Fibroblast of the aortic adventitia (primary cell): ENCODE measurements at places on chromosomes 1 and 21.
A peak's percentile ranks its signal among the peaks of the same experiment; 100 is the strongest.

DNA sequence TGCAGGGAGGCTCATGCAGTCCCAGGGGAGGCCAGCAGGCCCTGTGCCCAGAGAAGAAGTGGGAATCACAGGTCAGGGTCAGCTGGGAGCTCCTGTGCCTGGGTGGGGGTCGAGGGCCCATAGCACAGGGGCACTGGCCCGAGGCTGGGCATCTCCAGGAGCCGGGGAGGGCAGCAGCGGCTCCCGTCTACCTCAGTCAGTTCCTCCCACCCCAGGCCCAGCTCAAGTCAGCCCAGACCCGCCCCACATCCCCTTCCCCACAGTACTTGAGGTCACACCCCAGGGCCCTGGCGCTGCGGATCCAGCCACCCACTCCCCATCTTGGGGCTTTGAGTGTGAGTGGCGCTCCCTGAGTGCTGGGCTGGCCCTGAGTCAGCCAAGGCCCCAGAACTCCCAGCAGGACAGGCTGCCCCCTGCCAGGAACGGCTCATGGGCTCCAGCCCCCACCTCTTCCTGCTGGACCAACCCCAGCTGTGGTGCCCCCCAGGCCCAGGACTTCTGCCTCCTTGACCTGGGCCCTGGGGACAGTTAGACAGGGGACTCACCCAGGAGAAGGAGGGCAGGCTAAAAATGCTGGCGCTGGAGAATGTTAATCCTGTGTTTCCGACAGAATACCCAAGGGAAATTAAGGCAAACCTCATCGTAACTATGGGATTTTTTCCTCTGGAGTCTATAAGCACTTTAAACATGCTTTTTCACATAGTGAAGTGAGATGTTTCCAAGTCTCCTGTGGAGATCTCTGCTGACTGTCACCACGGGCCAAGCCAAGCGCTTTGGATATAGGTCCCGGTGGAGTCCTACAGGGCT, 68.8 kb upstream of the COL6A1 start:
- no peak for DNase-seq

- DNase-seq, result no peak
These were observed 89.6 kb downstream of the AK5 start for GRCh38 chr1:77371396-77371795.

- DNase-seq, result no peak
These were observed 3.2 kb downstream of the MECR start for GRCh38 chr1:29227511-29227910.

GRCh38 chr1:149927563-149928400, at the start of gene SF3B4:
TSS of gene SF3B4 (minus strand) at chr1:149927803. CDS start at chr1:149927759, 44 bp downstream.
- peak; percentile 87 for DNase-seq

DNA sequence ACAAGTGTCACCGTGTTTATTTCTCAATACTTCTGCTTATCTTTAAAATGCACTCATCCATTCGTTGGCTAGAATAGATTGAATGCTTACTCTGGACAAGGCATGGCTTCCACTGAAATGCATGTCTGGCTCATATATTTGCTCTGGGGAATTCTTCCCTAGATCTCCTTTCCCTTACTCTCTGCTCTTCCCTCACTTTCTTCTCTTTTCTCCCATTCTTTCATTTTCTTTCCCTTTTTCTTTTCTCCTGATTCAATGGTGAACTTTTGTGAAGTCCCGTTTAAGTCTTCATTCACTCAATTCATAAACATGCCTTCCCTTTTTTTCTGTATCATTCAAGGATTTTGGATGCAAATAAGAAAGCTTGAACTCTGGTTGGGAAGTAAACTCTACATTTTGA, 234.5 kb downstream of the DYRK1A start:
- no peak for DNase-seq

GRCh38 chr1:107879346-107879745, 85.6 kb downstream of the VAV3 start:
- DNase-seq, result peak; percentile 55

- peak; percentile 95 for DNase-seq
These were observed 94.4 kb downstream of the COLGALT2 start for GRCh38 chr1:183942933-183943693.

DNA sequence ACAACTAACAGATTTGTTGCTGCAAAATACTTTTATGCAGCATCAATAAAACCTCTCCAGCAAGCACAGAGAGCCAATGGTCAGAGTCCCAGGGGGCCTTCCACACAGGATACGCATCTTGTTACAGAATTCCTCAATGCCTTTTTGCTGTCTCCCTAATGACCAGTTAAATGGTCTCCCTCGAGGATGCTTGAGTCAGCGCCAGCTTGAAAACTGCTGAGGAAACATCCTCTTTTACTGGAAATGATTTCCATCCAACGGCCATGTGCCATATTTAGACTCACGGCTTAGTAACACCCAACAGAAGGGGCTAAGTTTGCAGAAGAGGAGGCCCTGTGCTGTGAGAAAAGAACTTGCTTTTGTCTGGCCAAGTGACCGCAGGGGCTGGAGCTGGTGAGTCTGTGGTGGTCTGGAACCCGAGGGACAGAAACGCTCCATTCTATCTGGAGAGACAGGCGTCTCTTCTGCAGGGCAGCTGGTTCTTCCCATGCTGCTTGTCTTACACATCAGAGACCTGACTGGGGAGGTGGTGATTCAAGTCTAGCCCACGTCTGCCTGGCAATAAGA, 496.4 kb downstream of the SETD4 start:
- peak; percentile 99 for DNase-seq

- no peak for DNase-seq
These were observed 360.4 kb upstream of the NR5A2 start for GRCh38 chr1:199667089-199667488.

GRCh38 chr1:52364235-52364839, 1.7 kb downstream of the CC2D1B start:
- no peak for DNase-seq

GRCh38 chr21:30719401-30719800, 824 bp upstream of the KRTAP21-3 start:
- DNase-seq, result no peak

DNA sequence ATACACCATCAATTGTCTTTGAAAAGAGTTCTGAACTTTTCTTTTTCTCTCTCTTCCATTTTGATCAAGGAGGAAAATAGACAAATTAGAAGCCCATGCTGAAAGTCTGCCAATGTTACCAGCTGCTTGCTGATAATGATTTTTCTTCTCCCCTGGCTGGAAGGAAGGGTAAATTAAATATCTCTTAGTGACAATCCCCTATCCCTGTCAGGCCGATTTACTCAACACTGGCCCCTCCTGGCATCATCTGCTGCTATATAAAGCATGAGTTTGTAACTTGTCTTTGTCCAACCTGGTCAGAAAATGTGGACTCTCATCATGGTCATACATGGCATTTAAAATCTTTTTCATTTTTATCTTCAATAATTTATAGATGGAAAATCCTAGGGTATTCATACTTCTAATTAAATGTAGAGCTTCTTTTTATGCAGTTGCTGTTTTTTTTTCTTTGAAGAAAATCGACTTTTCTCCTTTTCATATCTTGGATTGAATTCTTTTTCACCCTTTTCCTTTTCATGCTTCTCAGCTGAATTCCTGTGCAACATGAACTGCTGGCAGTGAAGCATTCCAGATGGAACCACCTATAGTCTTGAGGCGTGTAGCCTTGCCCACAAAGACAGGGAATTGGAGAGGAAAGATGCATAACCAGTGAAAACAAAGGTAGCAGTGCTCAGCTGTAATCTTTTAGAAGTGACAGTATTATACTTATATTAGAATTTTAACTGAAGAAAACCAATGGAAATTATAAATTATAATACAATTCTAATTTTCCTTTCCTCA, 214.7 kb upstream of the PTGFR start:
- DNase-seq, result peak; percentile 42

DNA sequence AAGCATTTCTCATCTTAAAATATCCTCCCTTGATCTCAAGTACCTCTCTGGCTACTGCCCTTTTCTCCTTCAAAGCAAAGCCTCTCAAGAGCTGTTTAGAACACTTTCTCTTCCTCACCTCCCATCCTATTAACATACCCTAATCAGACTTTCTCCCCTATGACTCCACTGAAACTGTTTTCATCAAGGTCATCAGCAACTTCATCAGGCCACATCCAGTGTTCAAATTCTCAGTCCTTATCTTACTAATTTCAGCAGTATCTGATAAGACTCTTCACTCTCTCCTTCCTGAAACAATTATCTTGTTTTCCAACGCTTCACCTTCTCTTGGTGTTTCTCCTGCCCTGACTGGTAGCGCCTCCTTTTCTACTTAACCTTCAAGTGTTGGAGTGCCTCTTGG, 1.5 kb upstream of the RAP1A start:
- DNase-seq, result no peak

DNA sequence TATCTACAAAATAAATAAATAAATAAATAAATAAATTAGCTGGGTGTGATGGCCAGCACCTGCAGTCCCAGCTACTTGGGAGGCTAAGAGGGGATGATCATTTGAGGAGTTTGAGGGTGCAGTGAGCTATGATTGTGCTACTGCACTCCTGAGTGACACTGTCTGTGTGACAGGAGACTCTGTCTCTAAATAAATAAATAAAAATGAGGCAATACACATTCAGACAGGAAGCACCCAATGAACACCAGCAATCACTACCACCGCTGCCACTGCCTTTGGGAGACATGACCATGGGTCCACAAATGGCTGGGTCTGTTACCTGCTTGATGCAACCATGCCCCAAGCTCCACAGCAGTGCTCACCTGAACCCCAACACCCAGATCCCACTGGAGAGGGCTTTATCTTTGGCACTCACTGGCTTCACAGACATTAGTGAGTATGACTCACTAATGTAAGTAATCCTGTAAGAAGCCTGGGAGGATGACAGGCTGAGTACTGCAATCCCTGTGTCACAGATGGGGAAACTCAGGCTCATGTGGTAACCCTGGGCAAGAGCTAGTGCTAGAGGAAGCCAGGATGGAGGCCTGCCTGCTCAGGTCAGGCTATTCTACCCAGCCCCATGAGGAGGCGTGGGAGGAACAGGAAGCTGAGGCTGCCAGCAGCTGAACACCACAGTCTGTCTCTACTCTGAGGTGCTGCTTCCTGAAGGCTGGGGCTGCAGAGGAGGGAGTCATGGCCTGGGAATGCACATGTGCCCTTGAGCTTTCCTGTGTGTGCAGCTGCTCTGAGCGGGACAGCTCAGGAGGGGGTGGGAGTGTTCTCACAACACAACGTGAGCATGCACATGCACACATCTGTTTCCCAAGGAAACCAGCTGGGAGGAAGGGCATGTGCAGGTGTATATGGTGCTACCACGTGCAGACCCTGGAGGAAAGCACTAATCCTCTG, 43.0 kb downstream of the SLC9A1 start:
- DNase-seq, result peak; percentile 99

DNA sequence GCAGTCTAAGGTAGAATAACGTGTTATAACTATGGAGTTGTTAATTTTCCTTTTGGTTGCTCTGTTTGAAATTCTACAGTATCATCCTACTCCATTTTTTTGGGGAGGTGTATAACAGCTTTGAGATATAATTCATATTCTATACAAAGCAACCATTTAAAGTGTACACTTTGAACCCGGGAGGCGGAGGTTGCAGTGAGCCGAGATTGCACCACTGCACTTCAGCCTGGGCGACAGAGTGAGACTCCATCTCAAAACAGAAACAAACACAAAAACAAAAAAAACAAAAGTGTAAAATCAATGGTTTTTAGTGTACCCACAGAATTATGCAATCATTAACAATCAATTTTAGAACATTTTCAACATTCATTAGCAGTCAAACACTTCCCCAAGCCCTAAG, 33.8 kb downstream of the CNIH4 start:
- no peak for DNase-seq

DNA sequence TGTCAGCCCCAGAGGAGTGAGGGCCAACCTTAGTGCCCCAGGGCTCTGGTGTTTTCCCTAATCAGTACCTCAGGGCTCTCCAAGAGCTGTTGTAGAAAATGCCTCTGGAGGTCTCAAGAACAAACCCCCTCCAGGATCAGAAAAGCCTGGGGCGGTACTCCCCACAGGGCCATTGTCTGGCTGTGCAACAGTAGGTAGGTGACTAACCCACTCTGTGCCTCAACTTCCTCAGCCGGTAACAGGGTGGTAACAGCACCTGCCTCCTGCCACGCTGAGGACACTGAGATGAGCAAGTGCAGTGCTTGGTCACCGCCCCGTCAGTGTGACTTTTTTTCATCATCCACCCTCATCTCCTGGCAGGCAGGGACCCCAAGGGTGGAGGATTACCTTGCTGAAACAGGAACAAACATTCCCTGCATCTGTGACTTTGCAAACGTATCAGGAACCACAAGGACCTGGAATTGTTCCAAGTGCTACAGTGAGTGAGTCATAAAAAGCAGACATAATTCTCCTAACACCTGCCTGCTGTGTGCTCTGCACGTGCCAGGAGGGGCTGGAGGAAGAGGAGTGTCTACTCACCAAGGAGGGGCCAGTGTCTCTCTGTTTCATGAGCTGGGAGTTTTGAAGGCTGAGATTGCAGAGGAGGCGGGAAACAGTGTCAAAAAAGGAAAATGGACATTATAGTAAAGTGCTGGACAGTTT, 440.8 kb downstream of the NPHP4 start:
- no peak for DNase-seq

DNA sequence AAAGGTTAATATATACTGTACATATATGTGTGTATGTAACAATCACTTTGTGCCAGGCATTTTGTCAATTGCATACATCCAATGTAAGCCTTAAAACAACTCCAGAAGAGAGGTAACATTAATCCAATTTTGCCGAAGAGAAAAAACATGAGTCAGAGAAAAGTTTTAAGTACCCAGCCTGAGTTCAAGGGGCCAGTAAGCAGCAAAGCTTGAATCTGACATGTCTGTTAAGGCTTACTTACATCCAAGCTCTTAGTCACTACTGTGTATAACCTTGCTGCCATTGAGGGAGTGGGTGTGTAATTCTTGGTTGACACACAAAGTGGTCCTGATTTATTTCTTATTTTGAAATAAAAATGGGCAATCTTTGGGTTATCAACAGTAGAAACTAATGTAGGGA, 360.4 kb upstream of the LYPLAL1 start:
- peak; percentile 51 for DNase-seq

DNA sequence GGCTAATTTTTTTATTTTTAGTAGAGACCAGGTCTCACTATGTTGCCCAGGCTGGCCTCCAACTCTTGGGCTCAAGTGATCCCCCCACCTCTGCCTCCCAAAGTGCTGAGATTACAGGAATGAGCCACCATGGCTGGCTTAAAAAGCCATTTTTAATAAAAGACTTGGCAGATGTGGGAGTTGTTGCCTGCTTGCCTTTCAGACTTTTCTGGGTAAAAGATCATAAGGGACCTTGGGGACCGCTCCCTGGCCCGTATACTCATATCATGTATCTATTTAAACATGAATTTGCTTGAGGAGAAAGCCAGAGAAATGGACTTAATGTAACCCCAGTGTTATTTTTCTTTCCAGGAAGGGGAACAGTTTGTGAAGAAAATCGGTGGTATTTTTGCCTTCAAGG, 23.4 kb upstream of the PODN start:
- no peak for DNase-seq

DNA sequence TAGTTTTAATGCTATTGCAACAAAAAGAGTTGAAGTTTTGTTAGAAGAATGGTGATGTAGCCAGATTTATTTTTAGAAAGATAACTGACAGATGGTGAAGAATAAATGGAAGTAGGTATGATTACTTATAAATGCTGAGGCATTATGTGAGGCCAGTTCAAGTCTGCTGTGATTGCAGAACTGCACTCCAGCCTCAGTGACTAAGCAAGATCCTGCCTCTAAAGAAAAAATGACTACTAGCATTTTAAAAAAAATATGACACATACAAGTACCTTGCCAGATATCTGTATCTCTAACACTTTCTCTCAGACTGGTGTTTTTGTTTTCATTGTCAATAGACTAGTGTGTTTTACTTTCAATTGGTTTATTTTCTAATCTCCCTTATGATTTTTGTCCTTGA, 1242.4 kb upstream of the ADGRL4 start:
- peak; percentile 35 for DNase-seq

GRCh38 chr1:61000327-61000726, 82.0 kb upstream of the NFIA start:
- no peak for DNase-seq
